Activated CD8-positive, alpha-beta memory T cell treated with anti-CD3 and anti-CD28 coated beads, Interleukin-2, amount 10 ng/mL, durations not matched to agents 7 days and 5 days (primary cell): ENCODE measurements at places on chromosomes 16 and 17. TPM values are rescaled to one million over a fixed set of nuclear protein-coding genes. Genes with fewer than 3 reads are reported as not detected.

DNA sequence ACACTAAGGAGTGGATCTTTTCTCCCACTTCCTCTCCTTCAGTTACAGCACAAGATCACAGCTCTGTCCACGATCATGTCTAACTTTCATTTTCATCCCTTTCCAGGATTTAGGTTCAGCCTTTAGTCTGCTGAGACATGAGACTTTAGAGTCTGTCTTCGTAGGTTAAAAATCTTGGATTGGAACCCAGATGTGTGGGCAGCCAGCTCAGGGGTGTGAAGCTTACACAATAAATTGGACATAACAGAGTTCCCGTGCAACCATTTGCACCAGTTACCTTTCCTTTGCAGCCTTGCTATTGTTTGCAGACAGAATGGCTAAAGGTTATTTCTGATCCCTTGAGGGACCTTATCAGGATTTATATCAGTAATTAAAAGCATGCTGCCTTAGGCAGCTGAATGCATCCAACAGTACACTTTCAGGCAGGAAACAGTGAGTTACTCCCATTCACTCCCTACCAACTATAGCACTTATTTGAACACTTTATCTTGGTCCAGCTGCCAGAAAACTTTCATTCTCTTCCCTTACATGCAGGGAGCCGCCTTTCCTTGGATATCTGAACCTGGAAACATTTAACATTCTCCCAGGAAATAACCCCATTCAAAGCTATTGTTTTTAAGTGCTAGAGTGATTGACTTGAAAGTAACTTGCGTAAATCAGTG lies 87.3 kb downstream of the TMEM100 start:
- no peak for DNase-seq

Gene ATP1B2
- not detected for total RNA-seq

DNA sequence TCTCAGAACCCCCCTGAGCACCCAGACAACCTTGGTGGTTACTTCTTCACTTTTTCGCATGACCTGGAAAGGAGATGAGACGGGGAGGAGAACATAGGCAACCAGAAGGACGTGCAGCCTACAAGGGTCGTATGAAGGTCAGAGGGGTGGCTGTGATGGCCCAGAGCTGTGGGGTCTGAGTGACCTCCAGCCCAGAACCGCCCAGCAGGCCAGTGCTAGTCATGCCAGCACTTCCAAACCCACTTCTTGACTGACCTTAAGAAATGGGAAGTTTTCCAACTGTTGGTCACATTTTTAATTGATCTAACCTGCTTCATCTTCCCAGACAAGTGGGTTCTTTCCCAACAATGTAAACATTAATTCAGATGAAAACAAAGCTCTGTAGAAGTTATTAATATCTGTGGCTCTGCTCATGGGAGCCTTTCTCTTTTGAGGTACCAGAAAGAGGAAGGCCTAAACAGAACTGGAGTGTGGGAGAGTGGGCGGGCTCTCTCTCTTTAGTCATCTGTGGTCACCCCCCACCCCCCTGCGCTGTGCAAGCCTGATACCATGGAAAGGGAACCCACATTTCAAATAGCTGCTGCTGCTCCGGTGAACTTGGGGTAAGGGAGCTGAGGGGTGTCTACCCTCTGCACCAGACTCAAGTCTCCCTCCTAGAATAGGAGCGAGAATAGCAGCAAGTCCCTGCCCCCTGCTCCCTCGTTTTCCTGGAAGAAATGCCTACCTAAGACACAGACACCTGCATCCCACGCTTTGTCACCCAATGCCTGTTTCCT lies 101.6 kb downstream of the RAB11FIP4 start:
- peak; percentile 83 for DNase-seq

GRCh38 chr16:2497695-2498484 lies 15.9 kb upstream of the ATP6V0C start:
- DNase-seq: no peak

DNA sequence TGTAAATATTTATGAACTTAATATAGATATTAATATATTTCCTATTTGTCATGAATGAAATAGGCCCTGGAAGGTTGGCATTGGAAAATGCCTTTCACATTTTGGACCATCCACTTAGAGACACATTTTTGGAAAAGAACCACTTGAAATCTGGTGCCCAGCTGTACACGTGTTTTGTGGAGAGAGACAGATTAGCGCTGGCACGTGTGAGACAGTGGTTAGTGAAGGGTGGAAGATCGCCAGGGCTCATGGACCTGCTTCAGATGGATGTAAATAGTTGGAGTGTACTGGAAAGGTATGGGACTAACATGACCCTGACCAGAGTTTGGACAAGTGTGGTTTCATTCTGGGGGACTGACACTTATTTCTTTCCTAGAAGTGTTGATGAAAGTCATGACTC lies 222.9 kb downstream of the PRKCA start:
- no peak for DNase-seq

DNA sequence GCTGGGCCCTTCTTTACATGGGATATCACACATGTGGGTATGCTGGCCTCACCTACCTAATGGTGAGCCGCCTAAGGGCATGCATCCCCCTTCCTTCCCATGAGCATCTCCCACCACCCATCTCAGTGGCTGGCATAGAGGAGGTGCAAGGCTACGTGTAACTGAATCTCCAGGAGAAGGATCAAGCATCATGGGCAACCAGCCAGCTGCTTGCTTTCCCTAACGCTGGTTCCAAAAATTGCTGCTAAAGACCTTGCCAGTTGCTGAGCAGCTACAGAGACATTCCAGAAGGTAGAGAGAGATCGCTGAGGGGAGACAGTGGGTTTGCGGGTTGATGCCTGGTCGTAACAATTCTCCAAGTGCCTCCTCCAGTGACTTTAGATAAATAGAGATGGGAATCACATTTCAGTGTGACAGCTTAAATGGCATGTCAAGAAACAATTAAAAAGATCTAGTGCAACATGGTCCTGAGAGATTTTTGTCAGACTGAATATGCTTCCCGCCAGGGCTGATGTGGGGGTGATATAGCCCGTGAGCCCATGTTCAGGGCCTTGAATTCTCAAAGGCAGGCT lies 378.4 kb upstream of the CDH5 start:
- no peak for DNase-seq
